ELR (cell line): ENCODE measurements at places on chromosomes 6 and 20.

DNA sequence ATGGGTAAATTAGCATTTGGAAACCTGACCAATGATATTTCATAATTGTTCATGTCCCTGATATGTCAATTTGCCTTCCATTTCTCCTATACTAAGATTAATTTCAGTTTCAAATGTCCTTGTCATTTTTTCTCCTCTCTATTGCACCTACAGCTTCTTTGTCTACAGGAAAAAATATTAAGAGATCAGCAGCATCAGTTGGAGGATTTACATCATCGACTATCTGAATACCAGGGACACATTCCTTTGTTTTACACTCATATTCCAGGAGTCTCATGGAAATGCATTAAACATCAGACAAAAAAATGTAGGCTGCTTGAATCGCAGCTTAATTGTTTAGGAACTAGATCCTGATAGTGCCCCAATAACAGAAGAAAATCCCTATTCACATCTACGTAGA is 188.2 kb downstream of the PRKN start:
- peak; percentile 14 for DNase-seq

GRCh38 chr20:21202259-21202658 is 76.4 kb downstream of the KIZ start:
- peak; percentile 13 for DNase-seq

- no peak for DNase-seq
These were observed 44.3 kb downstream of the CTCFL start for GRCh38 chr20:57480444-57481160.

- peak; percentile 65 for DNase-seq
These were observed 20.5 kb downstream of the PERP start for GRCh38 chr6:138086573-138087196.

GRCh38 chr20:57238089-57238488 is 28.4 kb downstream of the BMP7 start:
- no peak for DNase-seq

DNA sequence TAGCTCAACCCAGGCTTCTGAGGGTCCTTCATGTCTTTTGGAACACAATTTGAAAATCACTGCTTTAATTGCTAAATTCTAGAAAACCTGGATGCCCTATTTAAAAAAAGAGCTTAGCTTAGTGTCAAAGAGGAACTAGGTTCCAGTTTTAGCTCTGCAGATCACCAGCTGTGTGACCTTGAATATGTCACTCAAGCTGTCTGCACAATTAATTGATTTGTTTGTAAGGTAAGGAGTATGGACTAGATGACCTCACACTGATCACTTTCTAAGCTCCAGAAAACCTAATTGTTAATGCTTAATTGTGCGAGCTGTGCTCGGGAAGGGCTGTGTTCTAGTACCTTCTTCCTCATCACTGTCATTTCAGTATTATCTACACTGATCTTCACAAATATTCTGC is 26.2 kb downstream of the UTRN start:
- no peak for DNase-seq

DNA sequence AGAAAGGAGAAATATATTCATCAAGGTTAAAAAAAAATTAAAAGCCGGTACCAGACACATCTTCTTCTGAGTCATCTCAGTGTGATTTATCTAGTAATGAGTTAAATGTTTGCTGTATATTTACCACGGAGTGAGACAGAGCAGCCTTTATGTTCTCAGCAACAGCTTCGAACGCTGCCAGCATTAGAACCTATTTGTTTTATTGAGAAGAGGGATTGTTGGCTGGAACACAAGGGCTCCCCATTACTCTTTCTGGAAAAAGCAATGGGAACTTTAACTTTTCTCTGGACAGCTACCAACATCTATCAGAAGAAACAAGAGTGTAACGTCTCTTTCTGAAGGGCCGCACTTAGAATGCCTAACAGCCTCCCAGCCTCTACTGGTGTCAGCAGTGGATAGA is 105.3 kb upstream of the TAB2 start:
- no peak for DNase-seq
